ENCODE measurements at places on chromosomes 12 and 14. TPM values are rescaled to one million over a fixed set of nuclear protein-coding genes. Genes with fewer than 3 reads are reported as not detected.

GRIN2B gene
- total RNA-seq = not detected

KRT78 gene
- total RNA-seq = not detected

GDF3 gene
- not detected for total RNA-seq

SRRM4 gene
- not detected for total RNA-seq

CPNE6 gene
- not detected for total RNA-seq

RNF212B gene
- not detected for total RNA-seq

LRRK2 gene
- total RNA-seq = 0.31 TPM

GPR65 gene
- 15.2 TPM for total RNA-seq

LRRC23 gene
- total RNA-seq = 5.0 TPM

GRCh38 chr14:42214981-42215491 is 608.4 kb downstream of the LRFN5 start:
- DNase-seq = no peak

GRCh38 chr12:20572451-20572850 is 122.7 kb upstream of the SLCO1C1 start:
- no peak for DNase-seq

- DNase-seq = no peak
These were observed 22.1 kb upstream of the LRRC9 start for GRCh38 chr14:59897757-59898383.

DNA sequence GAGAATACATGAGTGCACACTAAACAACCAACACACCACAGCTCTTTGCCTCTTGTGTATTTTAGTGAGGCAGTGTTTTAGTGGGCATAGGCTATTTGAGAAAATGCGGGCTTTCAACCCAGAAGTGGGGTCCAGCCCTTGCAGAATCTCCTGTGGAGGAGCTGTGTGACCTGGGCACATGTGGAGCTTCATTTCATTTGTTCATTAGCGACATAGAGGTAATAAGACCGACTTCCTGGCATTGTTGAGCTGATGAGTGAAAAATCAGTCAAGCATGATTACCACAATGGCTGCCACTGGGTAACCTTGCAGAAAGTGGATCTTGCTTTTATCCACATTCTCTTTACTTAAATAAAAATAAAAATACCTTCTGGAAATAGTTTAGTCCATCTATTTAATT is 923.5 kb downstream of the BCL11B start:
- DNase-seq = no peak

DNA sequence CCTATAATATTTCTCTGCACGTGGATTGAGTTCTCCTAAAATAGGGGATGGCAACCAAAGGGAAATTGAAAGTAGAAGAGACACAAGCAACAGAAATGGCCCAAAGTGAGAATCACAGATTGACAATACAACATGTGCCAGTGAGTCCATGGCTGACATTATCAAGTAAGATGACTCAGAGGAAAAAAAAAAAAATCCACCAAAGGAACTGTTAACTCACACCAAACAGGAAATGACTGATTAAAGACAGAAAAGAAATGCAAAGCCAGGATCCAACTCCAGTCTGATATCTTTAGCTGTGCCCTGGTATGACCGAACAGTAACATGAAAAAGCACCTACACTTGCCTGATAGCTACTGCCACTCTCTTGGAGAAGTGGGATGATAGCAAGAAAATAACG is 485.0 kb downstream of the PRKD1 start:
- DNase-seq = no peak

- DNase-seq = no peak
These were observed 23.5 kb downstream of the ASB2 start for GRCh38 chr14:93952829-93953228.

- DNase-seq = no peak
These were observed 55.4 kb downstream of the SLCO1B3 start for GRCh38 chr12:20865873-20866272.

- no peak for DNase-seq
These were observed 38.9 kb upstream of the RASSF3 start for GRCh38 chr12:64571411-64571810.

DNA sequence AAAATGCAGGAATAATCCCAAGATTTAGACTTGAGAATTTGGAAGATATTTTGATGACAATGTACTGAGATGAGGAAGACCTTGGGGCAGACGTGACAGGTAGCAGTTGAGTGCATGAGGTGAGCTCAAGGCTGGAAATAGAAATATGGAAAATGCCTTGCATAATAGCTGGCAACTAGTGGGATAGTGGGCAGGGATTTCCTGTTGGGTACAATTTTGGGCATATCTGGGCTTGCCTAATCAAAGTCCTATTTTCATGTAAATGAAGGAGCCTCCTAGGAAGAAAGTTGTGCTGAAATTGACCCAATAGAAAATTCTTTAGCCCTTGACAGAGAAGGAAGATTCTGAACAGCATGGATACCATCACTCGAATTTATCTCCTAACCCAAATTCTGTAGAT is 6.4 kb upstream of the GLIPR1 start:
- no peak for DNase-seq

Data from CD8-positive, alpha-beta memory T cell (primary cell).